ENCODE measurements at places on chromosomes 2 and 18. TPM values are rescaled to one million over a fixed set of nuclear protein-coding genes. Genes with fewer than 3 reads are reported as not detected.
A peak's percentile ranks its signal among the peaks of the same experiment; 100 is the strongest.

DNA sequence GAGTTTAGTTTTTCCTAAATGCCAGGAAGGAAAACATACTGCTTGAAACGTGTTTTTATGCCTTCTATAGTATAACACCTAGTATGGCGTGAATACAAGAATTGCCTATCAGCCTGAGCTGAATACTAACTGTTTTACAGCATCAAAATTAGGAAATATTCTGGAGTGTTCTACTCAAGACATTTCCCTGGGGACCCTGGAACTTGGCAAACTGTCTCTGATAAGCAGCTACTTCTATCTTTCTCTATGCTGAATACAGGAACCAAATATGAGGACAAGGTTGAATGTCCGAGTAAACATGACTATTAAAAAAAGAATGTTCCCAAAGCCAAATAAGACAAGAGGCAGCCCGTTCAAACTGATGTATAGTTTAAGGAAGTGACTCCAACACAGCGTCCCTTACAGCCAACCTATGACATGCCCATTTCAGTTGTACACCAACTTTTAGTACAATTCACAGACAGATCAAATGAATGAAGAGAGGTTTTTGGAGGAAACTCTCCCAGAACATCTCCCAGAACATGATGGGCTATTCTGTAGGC is 951.3 kb upstream of the ACVR2A start:
- no peak for DNase-seq
- H3K4me3 ChIP-seq = no peak overlapping the region
- H3K36me3 ChIP-seq = no peaks in the 10 kb centered on the region
- H3K4me1 ChIP-seq = no peaks in the 10 kb centered on the region

- no peak for DNase-seq
- H3K27me3 ChIP-seq = no peaks in the 10 kb centered on the region
- H3K4me3 ChIP-seq = no peak overlapping the region
- H3K27ac ChIP-seq = no peak overlapping the region
These were observed 221.5 kb upstream of the CDH2 start for GRCh38 chr18:28398471-28398870.

GRCh38 chr18:5237083-5237722 is 40.1 kb upstream of the AKAIN1 start:
- peak overlapping the region; percentile 99 for H3K27ac ChIP-seq
- no peak for DNase-seq
- H3K4me1 ChIP-seq = peaks cover 27% of the 10 kb centered on the region
- H3K36me3 ChIP-seq = peaks cover 21% of the 10 kb centered on the region

The OSBPL6 gene
- total RNA-seq = 1.5 TPM

DNA sequence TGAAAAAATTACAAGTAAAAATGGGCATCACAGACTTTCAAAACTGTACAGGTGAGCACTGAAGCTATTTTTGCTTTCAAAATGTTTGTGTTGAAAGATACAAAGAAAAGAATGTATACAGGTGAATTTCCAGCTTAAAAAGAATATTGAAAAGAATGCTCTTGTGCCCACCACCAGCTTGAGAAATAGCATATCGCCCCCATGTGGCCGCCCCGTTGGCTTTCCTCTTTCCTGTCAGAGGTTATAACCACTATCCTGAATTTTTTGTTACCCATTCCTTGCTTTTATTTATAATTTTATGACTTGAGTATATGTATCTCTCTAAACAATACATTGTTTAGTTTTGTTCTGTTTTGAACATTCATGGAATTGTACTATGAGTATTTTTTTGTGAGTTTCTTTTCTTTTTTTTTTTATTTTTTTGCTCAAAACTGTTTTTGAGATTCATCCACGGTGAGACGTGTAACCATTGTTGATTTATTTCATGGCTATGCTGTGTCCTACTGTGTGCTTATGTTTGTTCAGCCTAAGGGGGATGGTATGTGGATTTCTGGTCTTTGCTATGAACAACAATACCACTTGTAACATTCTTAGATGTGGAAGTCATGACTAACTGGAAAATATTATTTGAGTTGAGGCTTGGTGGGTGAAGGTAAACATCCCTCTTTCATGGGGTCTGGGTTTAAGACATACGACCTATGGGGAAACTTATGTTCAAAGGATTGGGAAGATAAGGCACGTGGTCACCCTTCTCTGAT is 11.6 kb downstream of the TRPM8 start:
- H3K36me3 ChIP-seq = no peaks in the 10 kb centered on the region
- peak; percentile 66 for DNase-seq
- no peak overlapping the region for H3K27ac ChIP-seq
- H3K27me3 ChIP-seq = peaks cover 38% of the 10 kb centered on the region
- H3K4me3 ChIP-seq = no peak overlapping the region
- H3K4me1 ChIP-seq = peaks cover 6% of the 10 kb centered on the region

GRCh38 chr18:26547646-26548414 is 523 bp downstream of the KCTD1 start:
- peaks cover 30% of the 10 kb centered on the region for H3K27me3 ChIP-seq
- peak overlapping the region; percentile 83 for H3K27ac ChIP-seq
- peaks cover 10% of the 10 kb centered on the region for H3K4me1 ChIP-seq
- peaks cover 5% of the 10 kb centered on the region for H3K36me3 ChIP-seq

GRCh38 chr2:4522498-4523421 is 819.4 kb downstream of the DCDC2C start:
- H3K27ac ChIP-seq = no peak overlapping the region
- DNase-seq = no peak
- H3K4me3 ChIP-seq = no peak overlapping the region
- H3K36me3 ChIP-seq = no peaks in the 10 kb centered on the region

The TNFRSF11A gene
- total RNA-seq = 16.4 TPM

- H3K4me1 ChIP-seq = no peaks in the 10 kb centered on the region
- no peak for DNase-seq
- H3K4me3 ChIP-seq = no peak overlapping the region
- no peaks in the 10 kb centered on the region for H3K36me3 ChIP-seq
- H3K27ac ChIP-seq = no peak overlapping the region
These were observed 438.7 kb upstream of the SALL3 start for GRCh38 chr18:78540636-78541529.

- no peak overlapping the region for H3K27ac ChIP-seq
- peaks cover 14% of the 10 kb centered on the region for H3K4me1 ChIP-seq
- DNase-seq = no peak
- no peaks in the 10 kb centered on the region for H3K27me3 ChIP-seq
These were observed 94.6 kb downstream of the TGIF1 start for GRCh38 chr18:3544537-3544936.

GRCh38 chr2:228700638-228701037 is 519.2 kb upstream of the SPHKAP start:
- no peaks in the 10 kb centered on the region for H3K27me3 ChIP-seq
- no peaks in the 10 kb centered on the region for H3K4me1 ChIP-seq
- no peak for DNase-seq
- H3K36me3 ChIP-seq = no peaks in the 10 kb centered on the region
- no peak overlapping the region for H3K27ac ChIP-seq

GRCh38 chr18:49766646-49767045 is 46.7 kb downstream of the ACAA2 start:
- no peaks in the 10 kb centered on the region for H3K36me3 ChIP-seq
- no peaks in the 10 kb centered on the region for H3K4me1 ChIP-seq
- peaks cover 8% of the 10 kb centered on the region for H3K27me3 ChIP-seq
- no peak overlapping the region for H3K27ac ChIP-seq

DNA sequence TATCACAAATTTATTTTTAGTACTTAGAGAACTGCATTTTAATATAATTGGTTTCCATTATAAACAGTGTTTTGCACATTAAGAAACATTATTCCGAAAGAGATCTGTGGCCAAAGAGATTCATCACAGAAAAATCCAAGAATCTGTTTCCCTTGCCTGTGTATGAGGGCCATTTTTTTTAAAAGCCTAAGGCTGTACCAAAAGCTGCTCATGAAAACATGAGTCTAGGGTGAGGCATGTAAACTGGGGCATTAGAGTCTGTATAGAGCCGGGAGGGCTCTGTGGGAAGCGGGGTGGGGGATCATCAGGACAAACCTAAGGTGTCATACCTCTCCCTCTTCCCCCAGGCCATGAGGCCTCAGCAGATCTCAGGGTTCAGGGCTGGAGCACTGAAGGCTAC is 223.8 kb downstream of the FBXO15 start:
- no peaks in the 10 kb centered on the region for H3K4me1 ChIP-seq
- DNase-seq = peak; percentile 27
- no peaks in the 10 kb centered on the region for H3K27me3 ChIP-seq
- no peaks in the 10 kb centered on the region for H3K36me3 ChIP-seq
- no peak overlapping the region for H3K27ac ChIP-seq

- no peak overlapping the region for H3K27ac ChIP-seq
- H3K4me3 ChIP-seq = no peak overlapping the region
- H3K4me1 ChIP-seq = peaks cover 5% of the 10 kb centered on the region
- no peaks in the 10 kb centered on the region for H3K36me3 ChIP-seq
These were observed 16.7 kb upstream of the MSGN1 start for GRCh38 chr2:17799301-17800120.

The CYP27C1 gene
- not detected for total RNA-seq

The FER1L5 gene
- not detected for total RNA-seq

The SCYGR3 gene
- total RNA-seq = not detected

The CDH19 gene
- not detected for total RNA-seq

The PFN4 gene
- total RNA-seq = 0.47 TPM

GRCh38 chr2:7962161-7962560 is 719.7 kb upstream of the ID2 start:
- H3K4me1 ChIP-seq = peaks cover 8% of the 10 kb centered on the region
- H3K27ac ChIP-seq = peak overlapping the region; percentile 17
- no peak for DNase-seq
- no peaks in the 10 kb centered on the region for H3K36me3 ChIP-seq
- H3K4me3 ChIP-seq = no peak overlapping the region

The RBFA gene
- total RNA-seq = 46.0 TPM

GRCh38 chr2:67214585-67215185 is 182.4 kb upstream of the ETAA1 start:
- no peak for DNase-seq
- no peak overlapping the region for H3K27ac ChIP-seq
- no peaks in the 10 kb centered on the region for H3K36me3 ChIP-seq
- no peaks in the 10 kb centered on the region for H3K27me3 ChIP-seq

The TRIM43 gene
- total RNA-seq = not detected

DNA sequence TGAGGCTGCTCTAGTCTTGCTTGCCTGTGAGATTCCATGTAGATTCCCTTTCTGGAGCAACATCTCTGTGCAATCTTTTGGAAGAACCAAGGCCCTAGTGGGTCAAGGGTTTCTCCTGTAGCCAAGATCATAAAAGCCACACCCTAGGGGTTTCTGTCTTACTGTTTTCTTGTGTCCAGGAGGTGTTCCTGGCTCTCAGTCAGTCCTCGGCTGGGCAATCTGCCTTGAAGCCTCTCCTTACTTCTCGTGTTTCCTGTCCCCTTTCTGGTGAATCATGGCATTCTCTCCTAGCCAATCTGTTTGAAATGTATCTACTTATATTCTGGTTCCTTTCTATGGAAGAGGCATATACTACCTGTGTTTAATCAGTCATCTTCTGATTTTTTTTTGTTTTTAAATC is 484.8 kb upstream of the UBE2E3 start:
- no peak overlapping the region for H3K4me3 ChIP-seq
- no peaks in the 10 kb centered on the region for H3K36me3 ChIP-seq
- no peaks in the 10 kb centered on the region for H3K4me1 ChIP-seq
- H3K27me3 ChIP-seq = no peaks in the 10 kb centered on the region

GRCh38 chr2:181698223-181698622 is 17.9 kb upstream of the NEUROD1 start:
- H3K4me3 ChIP-seq = no peak overlapping the region
- H3K27me3 ChIP-seq = peaks cover 27% of the 10 kb centered on the region
- no peaks in the 10 kb centered on the region for H3K36me3 ChIP-seq

- no peaks in the 10 kb centered on the region for H3K36me3 ChIP-seq
- no peak overlapping the region for H3K4me3 ChIP-seq
- H3K27ac ChIP-seq = no peak overlapping the region
These were observed 2.4 kb upstream of the STK11IP start for GRCh38 chr2:219595256-219595655.

- no peak overlapping the region for H3K27ac ChIP-seq
- H3K4me1 ChIP-seq = no peaks in the 10 kb centered on the region
- no peak for DNase-seq
- H3K4me3 ChIP-seq = no peak overlapping the region
- no peaks in the 10 kb centered on the region for H3K36me3 ChIP-seq
These were observed 55.0 kb downstream of the KCNG2 start for GRCh38 chr18:79852561-79853302.

DNA sequence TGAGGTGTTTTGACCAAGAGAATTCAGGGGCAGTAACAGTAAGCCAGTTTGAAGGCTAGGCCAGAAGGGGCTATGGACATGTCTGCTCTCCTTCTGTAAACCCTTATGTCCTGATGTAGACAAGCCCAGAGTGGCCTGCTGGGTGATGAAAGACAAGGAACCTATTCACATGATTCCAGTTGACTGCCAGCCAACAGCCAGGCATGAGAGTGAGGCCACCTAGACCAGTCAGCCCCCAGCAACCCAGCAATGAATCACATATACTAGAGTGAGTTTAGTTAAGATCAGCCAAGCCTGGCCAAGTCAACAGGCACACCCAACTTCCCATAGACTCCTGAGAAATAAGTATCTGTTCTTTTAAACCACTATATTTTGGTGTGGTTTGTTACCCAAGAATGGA is 1889.7 kb upstream of the CELF4 start:
- H3K27me3 ChIP-seq = no peaks in the 10 kb centered on the region
- H3K4me3 ChIP-seq = no peak overlapping the region
- no peak overlapping the region for H3K27ac ChIP-seq
- no peaks in the 10 kb centered on the region for H3K36me3 ChIP-seq

The CRYGA gene
- total RNA-seq = not detected

The NAT8 gene
- total RNA-seq = not detected

DNA sequence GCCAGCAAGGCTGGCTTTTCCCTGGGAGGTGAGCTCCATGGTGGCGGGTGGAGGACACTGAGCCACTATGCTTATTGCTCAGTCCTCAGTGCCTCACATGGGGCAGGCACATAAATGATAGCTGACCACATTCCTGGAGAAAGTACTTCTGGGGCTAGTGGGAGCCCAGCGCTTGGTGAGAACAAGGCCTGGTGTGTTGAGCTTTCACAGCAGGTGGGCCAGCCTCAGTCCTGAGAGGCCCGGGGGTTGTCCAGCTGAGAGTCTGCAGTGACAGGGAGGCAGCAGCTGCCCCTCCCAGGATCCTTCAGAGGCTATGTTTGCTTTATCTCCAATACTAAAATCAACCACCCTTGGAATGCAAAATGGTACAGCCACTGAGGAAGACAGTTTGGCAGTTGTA is 217.7 kb downstream of the ZBTB7C start:
- H3K27ac ChIP-seq = no peak overlapping the region
- no peaks in the 10 kb centered on the region for H3K36me3 ChIP-seq
- DNase-seq = no peak
- H3K27me3 ChIP-seq = peaks cover 24% of the 10 kb centered on the region

The CFC1 gene
- total RNA-seq = not detected
